ENCODE measurements at places on chromosomes 5 and 9.

DNA sequence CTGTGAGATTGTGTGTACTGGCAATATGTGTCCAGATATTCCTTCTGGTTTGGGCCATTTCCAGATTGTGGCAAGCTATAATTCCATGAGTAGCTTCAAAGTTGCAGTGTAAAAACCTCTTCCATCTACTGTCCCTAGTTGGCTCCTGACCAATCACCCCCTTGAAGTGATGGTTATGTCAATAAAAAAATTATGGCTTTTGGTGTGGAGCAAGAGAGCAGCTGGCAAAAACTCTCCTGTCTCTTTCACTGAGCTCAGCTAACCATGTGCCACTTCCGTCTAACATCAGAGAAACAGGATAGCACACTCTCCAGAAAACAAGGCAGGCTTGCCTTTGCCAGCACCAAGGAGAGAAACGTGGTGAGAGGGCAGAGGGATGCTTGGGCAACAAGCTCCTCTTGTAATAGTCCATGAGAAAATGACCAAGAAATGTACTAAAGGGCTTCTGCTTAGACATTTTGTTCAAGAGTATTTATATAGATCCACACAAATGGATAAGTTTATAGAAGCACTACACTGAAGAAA is 914.4 kb upstream of the SEMA6A start:
- DNase-seq: no peak

DNA sequence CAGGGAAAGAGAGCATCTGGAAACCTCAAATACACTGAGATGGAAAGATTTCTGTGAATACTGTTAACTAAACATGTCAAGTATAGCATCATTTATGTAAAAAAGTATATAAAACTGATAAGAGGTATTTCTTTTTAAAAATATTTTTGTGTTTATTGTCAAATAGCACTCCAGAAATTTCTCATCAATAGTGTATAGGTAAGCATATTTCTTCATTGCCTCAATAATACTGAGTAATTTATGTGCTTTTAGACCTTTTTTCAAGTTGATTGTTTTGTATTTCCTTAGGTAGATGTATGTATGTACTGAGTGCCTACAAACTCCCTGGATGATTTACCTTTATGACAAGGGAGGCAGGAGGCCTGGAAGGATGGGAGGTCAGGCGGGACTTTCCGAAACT is 196.3 kb downstream of the ROR2 start:
- no peak for DNase-seq

- no peak for DNase-seq
These were observed 110.5 kb upstream of the CDKN2B start for GRCh38 chr9:22119522-22120158.

DNA sequence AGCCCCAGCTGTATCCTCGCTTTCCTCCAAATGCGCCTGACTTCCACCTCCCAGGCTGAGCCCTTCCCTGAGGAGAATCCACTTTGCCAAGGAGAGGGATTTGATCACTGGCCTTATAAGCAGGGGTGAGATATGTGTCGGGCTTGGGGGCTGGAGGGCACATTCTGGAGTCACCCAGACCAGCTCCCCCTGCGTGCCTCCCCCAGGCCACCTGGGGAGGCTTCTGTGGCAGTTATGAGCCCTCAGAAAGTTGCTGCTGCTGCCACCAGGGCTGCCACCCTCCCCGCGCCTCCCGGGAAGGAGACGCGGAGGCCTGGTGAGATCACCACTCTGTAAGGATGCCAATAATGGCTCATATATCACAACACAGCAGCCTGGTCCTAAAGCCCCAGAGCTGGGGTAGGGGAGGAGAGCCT is 211.5 kb downstream of the PAPPA start:
- no peak for DNase-seq

DNA sequence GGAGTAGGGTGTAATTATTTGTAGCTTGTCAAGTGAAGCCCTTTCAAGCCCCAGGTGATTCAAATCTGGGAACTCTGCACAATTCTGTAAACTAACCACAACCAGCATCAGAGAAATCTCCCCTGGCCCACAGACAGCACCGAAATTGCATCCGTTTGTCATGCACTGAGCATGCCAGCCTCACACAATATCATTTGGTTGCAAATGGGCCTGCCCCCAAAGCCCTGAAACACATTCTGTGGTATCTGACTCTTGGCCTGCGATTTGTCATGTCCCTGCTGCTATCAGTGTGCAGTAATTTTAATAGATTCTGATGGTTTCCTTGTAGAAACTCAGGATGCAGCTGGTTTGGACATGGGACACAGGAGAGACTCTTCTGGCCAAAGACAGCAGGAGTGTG is 35.3 kb downstream of the SNX24 start:
- no peak for DNase-seq

DNA sequence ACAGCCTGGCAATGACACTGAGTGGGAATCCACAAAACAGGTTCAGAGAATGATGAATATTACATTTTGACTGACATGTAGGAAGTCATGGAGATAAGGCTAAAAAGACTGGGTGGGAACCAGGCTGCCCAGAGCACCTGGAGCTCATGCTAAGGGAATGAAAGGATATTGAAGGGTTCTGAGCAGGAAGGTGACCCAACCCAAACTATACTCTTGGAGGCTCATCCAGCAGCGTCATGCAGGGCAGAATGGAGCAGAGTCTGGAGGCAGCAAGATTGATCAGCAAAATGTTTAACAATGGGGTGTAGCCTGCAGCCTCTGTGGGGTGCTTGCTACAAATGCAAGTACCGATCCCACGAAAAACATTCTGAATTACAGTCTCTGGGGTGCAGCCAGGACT is 120.2 kb downstream of the PSD2 start:
- DNase-seq: no peak

DNA sequence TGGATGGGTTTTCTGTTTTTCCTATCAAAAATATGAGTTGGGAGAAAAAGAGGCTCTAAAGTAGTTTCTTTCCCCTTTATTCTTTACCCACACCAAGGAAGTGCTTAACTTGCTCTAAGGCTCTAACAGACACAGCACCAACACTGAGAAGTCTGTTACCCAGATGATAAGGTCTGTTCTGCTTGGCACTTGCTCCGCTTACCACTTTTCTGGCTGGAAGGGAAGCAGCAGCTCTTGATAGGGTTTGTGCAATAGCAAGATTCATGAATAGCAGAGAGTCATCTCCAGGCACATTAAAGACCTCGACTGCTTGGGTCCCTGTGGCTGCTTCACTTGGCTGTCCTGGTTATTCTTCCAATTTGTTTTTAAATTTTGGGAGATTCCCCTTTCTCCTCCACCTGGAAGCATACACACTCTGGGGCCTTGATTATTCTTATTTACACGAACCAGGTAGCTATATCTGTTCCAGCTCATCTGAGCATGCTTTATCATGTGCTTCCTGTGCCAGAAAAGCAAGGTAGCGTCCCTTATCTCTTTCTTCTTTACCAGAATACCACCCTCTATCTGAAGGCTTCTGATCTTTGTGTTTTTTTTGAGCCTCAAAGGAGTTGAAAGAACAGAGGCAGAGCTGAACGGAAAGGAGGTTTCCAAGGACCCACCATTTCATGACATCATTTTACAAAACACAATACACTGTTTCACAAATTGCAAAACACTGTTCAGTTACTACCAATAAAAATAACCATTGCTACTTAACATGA is 24.8 kb downstream of the PPP3R2 start:
- DNase-seq: no peak

DNA sequence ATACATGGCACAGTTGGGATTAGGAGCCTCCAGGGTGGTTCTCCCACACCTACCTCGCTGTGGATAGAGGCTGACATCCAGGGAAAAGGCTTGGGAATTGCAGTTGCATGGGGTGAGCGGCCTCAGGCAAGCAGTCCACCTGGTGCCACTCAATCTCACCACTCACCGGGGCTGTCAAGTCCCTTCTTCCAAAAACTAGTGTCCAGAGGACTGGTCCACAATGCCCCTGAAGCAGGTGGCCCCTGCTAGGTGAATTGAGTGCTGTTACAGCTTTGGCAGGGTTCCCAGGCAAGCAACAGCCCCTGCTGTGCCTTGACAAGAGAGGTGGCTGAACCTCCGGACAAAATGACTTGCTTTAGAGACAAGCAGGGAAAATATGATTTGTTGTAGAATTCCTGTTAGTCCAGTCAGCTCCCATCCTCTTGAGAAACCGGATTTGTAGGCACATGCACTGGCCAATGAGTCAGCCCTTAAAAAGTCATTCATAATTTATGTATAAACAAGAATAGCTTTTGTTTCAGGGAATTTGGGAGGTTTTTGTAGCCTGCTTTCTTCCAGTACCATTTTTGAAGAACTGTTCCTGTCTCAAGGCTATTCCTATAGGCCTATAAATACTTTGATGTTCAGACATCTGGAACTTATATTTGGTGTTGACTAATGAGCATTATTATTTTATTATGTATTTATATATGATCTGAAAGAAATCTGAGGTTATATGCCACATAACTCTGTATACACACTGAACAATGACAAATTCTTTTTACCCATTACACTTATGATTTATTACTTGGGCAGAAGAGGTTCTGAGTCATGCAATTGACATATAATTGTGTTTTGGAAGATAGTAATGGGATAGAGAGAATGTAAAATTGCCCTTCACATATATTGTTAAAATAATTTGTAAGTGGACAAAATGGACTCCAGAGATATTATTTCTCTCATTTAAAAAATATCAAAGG is 411.1 kb downstream of the ACTL7B start:
- peak; percentile 30 for DNase-seq
